GM20000 (cell line): ENCODE measurements at places on chromosomes 11 and 22.
A peak's percentile ranks its signal among the peaks of the same experiment; 100 is the strongest.

GRCh38 chr22:40705918-40706682 lies 26.8 kb downstream of the MCHR1 start:
- no peak for DNase-seq

DNA sequence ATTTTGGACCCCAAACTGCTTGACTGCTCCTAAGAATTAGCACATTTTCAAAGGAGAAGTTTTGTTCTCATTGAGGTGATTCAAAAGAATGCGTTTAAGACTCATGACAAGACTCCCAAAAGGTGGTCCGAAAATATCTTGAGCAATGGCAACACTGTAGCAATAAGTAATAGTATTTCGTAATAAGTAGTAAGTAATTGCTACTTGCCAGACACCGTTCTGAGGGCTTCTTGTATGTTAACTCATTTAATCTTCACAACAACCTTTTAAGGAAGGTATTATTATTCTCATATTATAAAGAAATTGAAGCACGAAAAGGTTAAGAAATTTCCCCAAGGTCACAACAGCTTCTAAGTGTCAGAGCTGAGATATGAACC lies 184.0 kb upstream of the SORL1-AS1 start:
- no peak for DNase-seq

DNA sequence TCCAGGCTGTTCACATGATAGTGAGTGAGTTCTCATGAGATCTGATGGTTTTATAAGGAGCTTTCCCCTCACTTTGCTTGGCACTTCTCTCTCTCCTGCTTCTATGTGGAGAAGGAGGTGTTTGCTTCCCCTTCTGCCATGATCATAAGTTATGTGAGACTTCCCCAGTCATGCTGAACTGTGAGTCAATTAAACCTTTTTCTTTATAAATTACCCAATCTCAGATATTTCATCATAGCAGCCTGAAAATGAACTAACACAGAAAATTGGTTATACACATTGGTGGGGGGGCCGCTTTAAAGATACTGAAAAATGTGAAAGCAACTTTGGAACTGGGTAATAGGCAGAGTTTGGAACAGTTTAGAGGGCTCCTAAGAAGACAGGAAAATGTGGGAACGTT lies 741.1 kb upstream of the LUZP2 start:
- no peak for DNase-seq

DNA sequence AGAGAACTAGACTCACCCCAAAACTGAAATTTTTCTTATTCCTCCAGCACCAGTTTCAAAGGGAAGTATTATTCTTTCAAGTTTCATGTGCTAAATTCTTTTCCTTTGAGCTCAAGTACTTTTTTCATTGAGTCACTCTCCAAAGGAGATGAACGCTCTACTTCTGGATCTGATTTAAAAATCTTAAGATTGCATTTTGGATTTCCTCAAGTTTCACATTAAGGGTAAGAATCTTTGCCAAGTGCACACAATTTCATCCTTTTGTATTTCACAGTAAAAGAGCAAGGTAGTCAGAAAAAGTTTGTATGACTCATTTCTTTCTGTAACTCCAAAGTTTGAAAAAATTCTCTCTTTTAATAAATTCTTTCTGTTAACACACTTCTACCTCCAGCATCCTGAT lies 435.5 kb downstream of the RAB38 start:
- no peak for DNase-seq

DNA sequence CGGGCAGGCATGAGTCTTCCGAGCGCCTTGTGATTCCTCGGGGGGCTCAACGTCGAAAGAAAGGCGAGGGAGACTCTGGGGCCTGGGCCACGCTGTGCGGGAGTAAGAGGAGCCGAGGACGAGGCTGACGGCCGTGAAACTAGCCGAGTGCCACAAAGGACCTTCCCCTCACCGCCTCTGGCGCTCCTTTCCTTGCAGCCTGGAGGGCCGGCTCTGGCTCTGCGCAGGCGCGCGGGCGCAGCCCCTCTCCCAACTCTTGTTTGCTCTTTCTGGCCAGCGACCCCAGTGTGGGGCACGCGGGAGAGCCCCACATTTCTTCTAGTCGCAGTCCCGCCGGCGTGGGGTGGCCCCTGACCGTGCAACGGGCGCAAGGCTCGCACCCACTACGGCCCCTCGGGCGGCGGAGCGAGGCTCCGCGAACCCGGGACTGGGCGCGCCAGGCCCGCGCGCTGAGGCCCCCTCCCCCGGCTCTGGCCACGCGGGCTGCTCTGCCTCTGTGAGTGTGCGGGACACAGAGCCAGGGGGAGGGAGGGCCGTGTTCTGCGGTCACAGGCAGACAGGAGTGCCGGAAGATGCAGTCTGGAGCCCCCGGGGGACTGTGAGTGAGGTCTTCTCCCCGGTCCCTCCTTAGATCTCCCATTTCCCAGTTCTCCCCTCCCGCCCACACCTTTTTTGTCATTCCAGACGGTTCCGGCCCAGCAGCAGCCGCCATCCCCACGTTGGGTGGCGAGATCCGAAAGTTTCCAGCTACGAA lies 1.0 kb upstream of the TOB2 start:
- peak; percentile 64 for DNase-seq
